ENCODE measurements at places on chromosomes 7 and 10. TPM values are rescaled to one million over a fixed set of nuclear protein-coding genes. Genes with fewer than 3 reads are reported as not detected.

TMEM176A gene
- 3.6 TPM for total RNA-seq

NPSR1 gene
- not detected for total RNA-seq

DNA sequence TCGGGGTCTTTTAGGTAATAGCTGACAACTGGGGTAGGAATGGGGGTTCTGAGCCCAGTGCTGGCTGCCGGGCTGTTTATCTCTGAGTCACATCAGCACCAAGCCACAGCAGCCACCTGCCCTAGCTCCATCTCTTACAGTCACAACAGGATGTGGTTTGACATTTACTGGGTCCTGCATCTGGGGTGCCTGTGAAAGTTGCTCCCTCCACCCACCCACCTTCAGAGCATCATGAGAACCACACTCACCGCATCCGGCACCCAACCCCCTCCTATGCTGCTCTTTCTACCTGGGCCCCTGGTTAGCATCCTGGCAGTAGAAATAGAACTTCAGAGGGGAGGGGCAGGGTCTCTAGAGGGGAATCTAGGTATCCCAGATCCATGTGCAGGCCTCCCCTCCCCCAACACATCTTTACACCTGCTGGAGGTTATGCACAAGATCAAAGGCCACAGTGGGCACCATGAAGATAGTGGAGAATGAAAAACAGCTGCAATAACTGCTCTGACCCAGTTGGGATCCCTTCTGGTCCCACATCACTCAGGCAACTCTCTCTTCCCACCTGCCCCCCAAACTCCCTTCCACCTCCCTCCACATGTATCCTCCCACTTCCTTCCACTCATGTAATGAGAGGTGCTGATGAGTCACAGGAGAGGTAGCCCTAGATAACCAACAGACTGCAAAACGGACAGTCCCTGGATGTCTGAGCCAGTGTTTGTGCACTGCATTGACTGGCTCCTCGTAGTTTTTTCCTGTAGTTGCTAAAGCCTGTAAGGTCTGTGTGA is 38.2 kb downstream of the PRSS2 start:
- DNase-seq, result no peak
- H3K4me1 ChIP-seq, result peaks cover 14% of the 10 kb centered on the region
- peaks cover 40% of the 10 kb centered on the region for H3K27me3 ChIP-seq
- H3K4me3 ChIP-seq, result no peak overlapping the region
- H3K27ac ChIP-seq, result no peak overlapping the region

SCIN gene
- total RNA-seq, result 3.9 TPM

DNA sequence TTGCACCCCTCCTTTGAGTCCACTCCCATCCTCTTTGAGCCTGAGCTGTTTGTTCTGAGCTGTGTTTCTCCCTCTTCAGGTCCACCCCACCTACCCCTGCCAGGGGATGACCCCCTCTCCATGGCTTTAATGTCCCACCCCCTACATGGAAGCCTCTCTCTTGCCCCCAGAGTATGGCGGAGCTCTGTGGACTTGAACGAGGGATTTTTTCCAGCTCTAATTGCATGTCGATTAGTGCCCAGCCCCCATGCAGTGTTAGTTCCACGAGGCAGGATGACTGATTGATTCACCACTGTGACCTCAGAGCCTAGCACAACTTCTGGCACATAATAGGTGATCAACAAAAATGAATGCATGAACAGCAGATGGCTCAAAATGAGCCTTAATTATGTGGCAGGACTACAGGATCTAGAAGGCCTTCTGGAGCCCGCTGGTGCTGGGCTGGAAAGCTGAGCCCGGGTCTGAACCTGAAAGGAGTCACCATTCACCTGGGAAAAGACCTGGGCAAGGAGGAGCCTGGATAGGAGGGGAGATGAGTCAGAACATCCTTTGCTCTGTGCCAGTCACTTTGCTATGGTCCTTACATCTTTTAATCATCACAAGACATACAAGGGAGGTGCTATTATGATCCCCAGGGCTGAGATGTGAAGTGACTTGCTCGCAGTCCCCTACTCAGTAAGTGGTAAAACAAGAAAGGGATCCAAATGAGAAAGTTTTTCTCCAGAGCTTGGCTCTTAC is 17.1 kb upstream of the SLC18A2 start:
- no peak overlapping the region for H3K27ac ChIP-seq
- no peaks in the 10 kb centered on the region for H3K36me3 ChIP-seq
- no peak overlapping the region for H3K4me3 ChIP-seq
- no peaks in the 10 kb centered on the region for H3K4me1 ChIP-seq

PIP gene
- total RNA-seq, result not detected

GRCh38 chr10:71332466-71332865 is 13.4 kb downstream of the SLC29A3 start:
- DNase-seq, result no peak
- no peak overlapping the region for H3K27ac ChIP-seq
- no peaks in the 10 kb centered on the region for H3K27me3 ChIP-seq
- peaks cover 3% of the 10 kb centered on the region for H3K36me3 ChIP-seq
- H3K4me1 ChIP-seq, result peaks cover 27% of the 10 kb centered on the region
- no peak overlapping the region for H3K4me3 ChIP-seq

GRCh38 chr7:50768485-50769474 is 13.9 kb downstream of the GRB10 start:
- no peaks in the 10 kb centered on the region for H3K4me1 ChIP-seq
- peaks cover 18% of the 10 kb centered on the region for H3K36me3 ChIP-seq
- H3K27ac ChIP-seq, result no peak overlapping the region
- no peaks in the 10 kb centered on the region for H3K27me3 ChIP-seq
- no peak overlapping the region for H3K4me3 ChIP-seq
- no peak for DNase-seq

DNA sequence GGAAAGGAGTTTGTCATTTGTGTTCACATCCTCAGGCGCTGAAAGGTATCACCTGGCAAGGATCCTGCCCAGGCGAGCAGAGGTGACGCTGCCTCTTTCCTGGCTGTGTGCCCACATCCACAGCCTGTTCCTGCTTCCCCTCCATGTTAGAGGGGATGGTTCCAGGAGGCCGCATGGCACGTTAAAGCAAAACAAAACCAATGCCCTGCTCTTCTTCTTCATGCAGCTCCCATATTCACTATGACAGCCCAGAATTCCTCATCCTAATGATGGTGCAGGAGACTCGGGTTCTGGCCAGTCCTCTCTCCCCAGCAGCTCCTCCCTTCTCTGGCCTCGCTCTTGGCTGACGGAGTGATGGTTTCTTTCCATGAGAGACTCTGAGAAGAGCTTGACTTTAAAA is 678.5 kb upstream of the ANKRD30A start:
- H3K27ac ChIP-seq, result no peak overlapping the region
- no peak for DNase-seq
- H3K27me3 ChIP-seq, result no peaks in the 10 kb centered on the region
- H3K36me3 ChIP-seq, result no peaks in the 10 kb centered on the region

DNA sequence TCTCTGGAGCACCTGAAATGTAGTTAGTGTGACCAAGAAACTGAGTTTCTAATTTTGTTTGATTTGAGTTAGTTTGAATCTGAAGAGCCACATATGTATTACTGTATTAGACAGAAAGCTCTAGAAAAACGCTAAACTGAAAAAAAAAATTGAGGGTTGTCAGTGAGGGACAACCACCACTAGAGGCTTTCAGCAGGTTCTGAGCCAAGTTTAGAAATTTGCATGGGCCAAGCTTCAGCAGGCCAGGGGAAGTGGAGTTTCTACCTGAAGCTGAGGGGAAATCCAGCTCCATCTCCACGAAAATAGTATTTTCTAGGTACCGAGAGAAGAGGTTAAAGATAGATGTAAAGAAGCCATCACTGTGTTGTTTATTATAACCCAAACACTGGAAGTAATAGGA is 77.9 kb upstream of the PLXNA4 start:
- H3K4me3 ChIP-seq, result no peak overlapping the region
- H3K36me3 ChIP-seq, result no peaks in the 10 kb centered on the region
- H3K4me1 ChIP-seq, result peaks cover 14% of the 10 kb centered on the region
- H3K27ac ChIP-seq, result no peak overlapping the region
- DNase-seq, result no peak
- peaks cover 9% of the 10 kb centered on the region for H3K27me3 ChIP-seq

- H3K4me3 ChIP-seq, result no peak overlapping the region
- DNase-seq, result no peak
- H3K27me3 ChIP-seq, result no peaks in the 10 kb centered on the region
- H3K27ac ChIP-seq, result no peak overlapping the region
- H3K4me1 ChIP-seq, result peaks cover 18% of the 10 kb centered on the region
These were observed 82.9 kb upstream of the ANLN start for GRCh38 chr7:36306722-36307121.

COL1A2 gene
- total RNA-seq, result 2,739 TPM

DNA sequence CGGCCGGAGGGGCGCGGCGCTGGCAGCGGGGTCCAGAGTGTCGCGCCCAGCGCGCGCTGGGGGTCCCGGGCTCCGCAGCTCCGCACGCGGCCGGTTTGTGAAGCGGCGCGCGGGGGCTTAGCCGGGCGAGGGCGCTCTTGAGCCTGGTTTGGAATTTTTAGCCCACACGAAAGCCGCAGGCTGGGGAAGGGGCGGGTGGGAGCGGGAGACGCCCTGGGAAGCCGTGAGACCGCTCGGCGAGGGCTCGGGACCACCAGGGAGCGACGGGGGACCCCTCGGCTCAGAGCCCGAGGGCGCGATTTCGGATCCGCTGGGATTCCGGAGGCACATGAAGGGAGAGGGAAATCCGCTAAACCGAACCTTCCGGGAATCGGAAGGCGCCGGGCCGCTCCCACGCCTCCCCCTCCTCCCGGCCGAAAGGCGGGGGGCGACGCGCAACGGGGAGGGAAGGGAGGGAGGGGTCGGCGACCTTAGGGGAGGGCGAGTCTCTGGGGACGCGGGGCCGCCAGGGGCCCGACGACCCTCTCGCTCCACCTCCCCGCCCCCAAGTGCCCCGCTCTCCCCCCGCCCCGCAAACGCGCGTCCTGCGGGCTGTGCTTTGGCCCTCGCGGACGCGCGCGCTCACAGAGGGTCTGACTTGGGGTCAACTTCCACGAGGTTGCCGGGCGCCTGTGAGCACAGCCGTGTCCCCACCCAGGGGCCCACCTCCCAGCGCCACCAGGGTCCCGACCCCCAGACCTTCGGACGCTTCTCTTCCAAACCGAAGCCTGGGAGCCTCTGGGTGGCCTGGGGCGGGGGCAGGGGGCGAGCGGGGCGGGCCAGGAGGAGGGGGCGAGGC is 5.1 kb upstream of the ELFN1 start:
- DNase-seq, result peak; percentile 92
- no peaks in the 10 kb centered on the region for H3K36me3 ChIP-seq
- no peak overlapping the region for H3K27ac ChIP-seq

HSPA12A gene
- total RNA-seq, result 10.7 TPM

DNA sequence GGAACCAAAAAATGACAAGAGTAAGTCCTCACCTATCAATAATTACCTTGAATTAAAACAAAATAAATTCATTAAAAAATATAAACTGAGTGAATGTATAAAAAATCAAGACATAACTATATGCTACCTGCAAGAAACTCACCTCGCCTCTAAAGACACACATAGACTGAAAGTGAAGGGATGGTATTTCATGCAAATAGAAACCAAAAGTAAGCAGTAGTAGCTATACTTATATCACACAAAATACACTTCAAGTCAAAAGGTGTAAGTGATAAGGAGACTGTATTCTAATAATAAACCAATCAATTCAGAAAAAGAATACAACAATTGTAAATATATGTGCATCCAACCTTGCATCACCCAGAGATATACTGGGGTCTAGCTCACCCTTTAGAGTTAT is 332.6 kb downstream of the SH2D4B start:
- no peak for DNase-seq
- no peak overlapping the region for H3K4me3 ChIP-seq
- H3K27me3 ChIP-seq, result peaks cover 1% of the 10 kb centered on the region

- no peak overlapping the region for H3K4me3 ChIP-seq
- H3K27ac ChIP-seq, result no peak overlapping the region
- no peaks in the 10 kb centered on the region for H3K27me3 ChIP-seq
These were observed 335.2 kb upstream of the C7orf33 start for GRCh38 chr7:148255333-148255732.

OPALIN gene
- not detected for total RNA-seq

- no peak for DNase-seq
- no peaks in the 10 kb centered on the region for H3K36me3 ChIP-seq
- H3K27me3 ChIP-seq, result no peaks in the 10 kb centered on the region
- H3K4me3 ChIP-seq, result no peak overlapping the region
These were observed 16.4 kb downstream of the ZNF488 start for GRCh38 chr10:47367646-47368045.

PAPOLB gene
- total RNA-seq, result 0.22 TPM

DNA sequence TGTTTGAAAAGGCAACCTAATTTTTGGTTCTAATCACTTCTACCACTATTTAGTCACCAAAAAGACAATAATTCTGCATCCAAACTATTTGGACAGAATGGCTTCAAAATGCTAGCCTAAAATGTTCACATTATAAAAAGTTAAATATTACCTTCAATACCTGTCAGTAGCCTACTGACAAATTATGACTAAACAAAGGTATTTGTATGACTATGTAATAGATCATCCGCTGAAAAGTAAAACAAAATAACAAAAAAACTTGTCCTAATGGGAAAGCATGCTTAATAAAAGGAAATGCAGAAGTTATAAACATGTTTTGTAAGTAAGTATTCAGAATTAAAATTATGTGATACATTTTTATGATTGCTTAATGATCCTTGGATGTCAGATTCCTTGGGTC is 36.6 kb downstream of the CD36 start:
- no peak for DNase-seq
- H3K27me3 ChIP-seq, result no peaks in the 10 kb centered on the region
- H3K27ac ChIP-seq, result no peak overlapping the region
- peaks cover 4% of the 10 kb centered on the region for H3K4me1 ChIP-seq
- no peaks in the 10 kb centered on the region for H3K36me3 ChIP-seq

- no peak overlapping the region for H3K27ac ChIP-seq
- no peaks in the 10 kb centered on the region for H3K4me1 ChIP-seq
- H3K4me3 ChIP-seq, result no peak overlapping the region
- no peaks in the 10 kb centered on the region for H3K27me3 ChIP-seq
- no peak for DNase-seq
These were observed 664.2 kb downstream of the SORCS1 start for GRCh38 chr10:106500041-106500924.

DNA sequence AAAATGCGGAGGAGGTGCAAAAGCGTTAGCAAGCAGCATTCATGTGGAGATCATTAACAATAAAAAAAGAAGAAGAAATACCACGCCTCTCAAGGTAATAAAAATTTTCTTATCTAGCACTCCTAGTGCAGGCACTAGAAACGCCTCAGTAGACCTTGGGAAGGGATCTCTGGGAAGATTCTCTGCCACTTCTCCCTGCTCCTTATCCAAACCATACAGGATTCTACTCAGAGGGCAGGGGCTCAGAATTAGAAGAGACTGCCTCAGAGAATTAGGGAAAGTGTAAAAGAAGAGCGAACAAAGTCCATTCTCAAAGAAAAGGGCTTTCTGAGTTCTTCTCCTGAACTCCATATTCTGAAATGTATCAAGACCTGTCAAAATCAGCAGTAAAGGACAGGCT is 413.4 kb downstream of the SORCS1 start:
- H3K4me1 ChIP-seq, result no peaks in the 10 kb centered on the region
- peaks cover 21% of the 10 kb centered on the region for H3K27me3 ChIP-seq
- H3K4me3 ChIP-seq, result no peak overlapping the region
- DNase-seq, result no peak

TCF7L2 gene
- total RNA-seq, result 78.0 TPM

GRCh38 chr7:134780166-134780828 is 863 bp downstream of the CALD1 start:
- no peaks in the 10 kb centered on the region for H3K27me3 ChIP-seq
- DNase-seq, result no peak
- peaks cover 46% of the 10 kb centered on the region for H3K4me1 ChIP-seq
- peak overlapping the region; percentile 89 for H3K4me3 ChIP-seq
- H3K36me3 ChIP-seq, result no peaks in the 10 kb centered on the region
- peak overlapping the region; percentile 98 for H3K27ac ChIP-seq

GRID1 gene
- total RNA-seq, result 0.22 TPM

GRCh38 chr10:6473430-6473829 is 106.6 kb downstream of the PRKCQ start:
- H3K4me1 ChIP-seq, result no peaks in the 10 kb centered on the region
- H3K27ac ChIP-seq, result no peak overlapping the region

ZCWPW1 gene
- 3.4 TPM for total RNA-seq

- peak within 1 kb of the TSS; percentile 56 for H3K27ac ChIP-seq
- H3K4me1 ChIP-seq, result peaks cover 14% of the 10 kb centered on the region
- no peak for DNase-seq
- no peaks in the 10 kb centered on the region for H3K36me3 ChIP-seq
- H3K4me3 ChIP-seq, result no peak within 1 kb of the TSS
These were observed at the start of gene GPNMB for GRCh38 chr7:23246555-23246954. GPNMB (plus strand) TSS chr7:23246775; CDS start chr7:23246858, 83 bp downstream.
